Activated CD8-positive, alpha-beta T cell treated with anti-CD3 and anti-CD28 coated beads, Interleukin-2, amount 10 ng/mL, durations not matched to agents 7 days and 5 days (primary cell): ENCODE measurements at places on chromosomes 6 and 20.
A peak's percentile ranks its signal among the peaks of the same experiment; 100 is the strongest.

- DNase-seq = no peak
Measured at GRCh38 chr6:64012351-64013001, 376.9 kb downstream of the PHF3 start.

DNA sequence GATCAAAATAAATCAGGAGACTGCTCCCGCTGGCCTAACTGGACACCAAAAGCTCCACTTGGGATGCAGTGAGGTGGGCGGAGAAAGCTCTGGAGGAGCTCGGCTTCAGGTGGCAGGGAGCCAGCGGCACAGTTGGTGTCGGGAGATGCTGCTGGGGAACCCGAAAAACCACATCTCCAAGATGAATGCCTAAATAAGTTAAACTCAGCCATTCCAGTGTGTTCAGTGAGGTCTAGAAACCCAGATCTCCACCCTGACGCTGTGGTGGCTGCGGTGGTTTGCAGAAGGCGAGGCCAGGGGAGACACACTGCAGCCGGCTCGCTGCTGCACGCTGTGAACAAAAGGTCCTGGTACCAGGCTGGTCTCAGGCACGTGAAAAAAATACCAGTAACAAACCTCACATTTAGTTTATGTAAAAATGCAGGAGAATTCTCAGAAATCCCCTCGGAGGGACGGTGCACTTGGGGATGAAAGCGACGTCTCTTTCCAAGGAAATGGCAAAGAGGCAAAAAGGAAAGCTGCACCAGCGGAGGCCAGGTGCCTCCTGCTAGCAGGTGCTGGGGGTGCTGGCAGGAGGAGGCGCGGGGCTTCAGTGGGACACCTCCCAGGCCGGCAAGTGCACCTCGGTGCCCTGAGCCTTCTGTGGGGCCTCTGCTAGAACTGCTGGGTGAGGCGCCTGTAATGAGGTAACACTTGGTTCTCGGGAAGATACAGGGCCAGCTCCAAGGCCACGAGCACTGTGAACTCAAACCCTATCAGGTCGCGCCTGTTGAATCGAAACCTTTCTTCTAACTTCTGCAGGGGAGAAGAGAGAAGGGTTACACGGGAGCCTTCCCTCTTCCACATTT is 3.6 kb downstream of the RPS21 start:
- no peak for DNase-seq

- DNase-seq = no peak
Measured at GRCh38 chr20:227439-228105, 514 bp downstream of the DEFB129 start.

- DNase-seq = no peak
Measured at GRCh38 chr6:85544776-85545175, 48.9 kb downstream of the SNX14 start.

GRCh38 chr6:17224056-17224455 is 57.1 kb upstream of the RBM24 start:
- DNase-seq = no peak

GRCh38 chr6:167404385-167405049 is 79.6 kb downstream of the TTLL2 start:
- DNase-seq = no peak

DNA sequence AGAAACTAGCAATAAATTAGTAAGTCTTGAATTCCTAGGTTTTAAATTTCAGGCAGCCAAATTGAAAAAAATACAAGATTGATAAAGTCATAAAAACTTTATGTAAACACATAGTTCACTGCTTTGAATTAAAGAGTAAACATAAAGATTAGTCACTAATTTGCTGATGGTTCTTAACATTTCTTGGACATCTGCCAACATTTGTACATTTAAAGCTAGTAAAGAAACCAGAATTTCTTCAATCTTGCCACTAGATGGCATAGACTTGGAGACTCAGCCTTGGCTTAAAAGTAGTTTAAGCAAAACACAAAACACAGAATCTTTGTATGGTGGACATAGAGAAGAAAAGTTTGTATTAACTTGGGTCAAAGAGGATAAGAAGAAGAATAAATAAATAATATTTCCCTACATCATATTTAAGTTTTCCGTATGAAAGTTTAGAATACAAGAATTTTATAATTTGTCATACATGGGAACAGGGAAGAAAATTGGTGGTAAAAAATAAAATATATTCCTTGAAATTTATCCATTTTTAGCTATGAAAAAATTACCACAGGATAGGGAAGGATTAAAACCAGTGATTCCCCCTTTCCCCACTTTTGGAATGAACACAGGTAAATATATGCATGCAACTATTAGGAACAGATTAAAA is 41.7 kb upstream of the FAM135A start:
- no peak for DNase-seq

GRCh38 chr6:28567506-28567905 is 41.8 kb downstream of the GPX5 start:
- no peak for DNase-seq

DNA sequence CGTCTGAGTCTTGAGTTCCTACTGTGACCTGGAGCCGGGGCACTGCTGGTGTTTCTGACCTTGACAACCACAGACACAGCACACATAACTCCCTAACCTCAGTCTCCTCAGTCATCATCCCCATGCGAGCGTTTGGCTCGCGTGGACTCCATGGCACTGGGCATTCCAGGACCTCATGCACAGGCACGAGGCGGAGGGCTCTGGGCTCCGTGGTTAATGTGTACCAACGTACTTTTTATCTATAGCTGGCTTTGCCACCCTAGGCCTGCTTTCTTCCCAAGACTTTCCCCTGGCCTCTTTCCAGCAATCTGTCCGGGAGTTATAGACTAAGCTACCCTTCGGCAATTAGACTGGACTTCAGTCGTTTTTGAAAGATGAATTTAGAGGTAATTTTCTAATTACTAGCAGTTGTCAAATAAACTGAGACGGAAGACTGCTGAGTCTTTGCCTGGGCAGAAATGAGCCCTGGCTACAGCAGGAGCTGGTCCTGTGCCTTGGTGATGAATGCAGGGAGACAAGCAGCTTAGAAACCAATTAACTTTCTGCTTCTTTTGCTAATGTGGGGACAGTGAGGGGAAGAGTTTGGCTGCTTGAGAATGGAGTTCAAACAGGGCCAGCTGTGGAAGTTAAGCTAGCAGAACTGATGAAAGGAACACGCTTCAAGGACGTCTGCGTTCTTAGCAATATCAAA is 16.1 kb upstream of the CTCFL start:
- no peak for DNase-seq

- DNase-seq = no peak
Measured at GRCh38 chr6:73969971-73970970, 274.3 kb downstream of the CD109 start.

DNA sequence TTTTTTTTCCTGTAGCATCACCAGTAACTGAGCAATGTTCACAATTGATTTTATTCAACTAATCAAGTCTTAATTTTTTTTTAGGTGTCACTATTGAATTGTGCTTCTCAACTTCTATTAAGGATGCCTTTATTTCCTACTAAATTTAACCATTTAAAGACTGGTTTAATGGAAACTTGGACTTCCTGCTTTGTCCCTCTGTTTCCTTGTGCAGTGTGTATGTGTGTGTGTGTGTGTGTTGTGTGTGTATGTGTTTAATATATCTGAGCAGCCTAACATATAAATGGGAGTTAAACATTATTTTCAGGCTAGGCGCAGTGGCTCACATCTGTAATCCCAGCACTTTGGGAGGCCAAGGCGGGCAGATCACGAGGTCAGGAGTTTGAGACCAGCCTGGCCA is 1.8 kb downstream of the SERPINB6 start:
- no peak for DNase-seq

- no peak for DNase-seq
Measured at GRCh38 chr6:133055441-133055966, 185.7 kb upstream of the EYA4 start.

GRCh38 chr6:159572439-159573110 is 120.5 kb downstream of the SOD2 start:
- no peak for DNase-seq

DNA sequence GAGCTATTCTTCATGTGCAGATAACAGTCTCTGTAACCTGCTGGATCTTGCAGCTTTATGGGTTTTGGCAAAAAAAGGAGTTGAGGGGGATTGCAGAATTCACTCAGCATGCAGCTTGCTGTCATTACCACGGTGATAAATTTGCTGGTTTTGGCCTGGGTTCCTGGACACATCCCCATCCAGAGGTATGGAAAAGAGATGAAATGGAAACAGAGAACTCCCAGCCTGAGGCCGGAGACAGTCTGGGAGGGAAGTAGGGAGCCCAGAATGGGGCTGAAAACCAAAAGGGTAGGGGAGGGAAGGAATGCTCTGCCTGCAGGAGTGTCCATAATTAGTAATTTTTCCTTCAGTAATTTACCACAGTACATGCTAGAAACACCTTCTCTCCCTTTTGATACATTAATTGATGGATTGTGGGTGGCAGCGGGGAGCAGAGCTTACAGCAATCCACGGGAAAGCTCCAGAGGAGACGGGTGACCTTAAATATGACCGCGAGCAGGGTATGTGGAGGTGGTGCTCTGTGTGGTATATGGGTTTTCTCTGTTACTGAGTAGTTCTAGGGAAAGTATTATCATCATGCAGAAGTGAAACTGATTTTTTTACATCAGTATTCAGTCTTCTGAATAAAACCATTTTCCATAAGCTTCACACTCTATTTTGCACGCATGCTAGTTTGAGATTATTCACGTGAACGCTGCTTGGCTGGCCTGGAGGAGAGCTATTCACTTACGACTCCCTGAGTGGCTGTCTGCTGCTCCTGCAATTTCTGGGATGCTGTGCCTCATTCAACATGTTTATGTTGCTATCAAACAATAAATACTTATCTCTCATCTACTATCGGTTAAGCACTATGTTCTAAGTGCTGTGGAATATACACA is 66.3 kb upstream of the KCNK16 start:
- no peak for DNase-seq

- DNase-seq = no peak
Measured at GRCh38 chr20:61045876-61046585, 206.0 kb upstream of the CDH4 start.

- DNase-seq = no peak
Measured at GRCh38 chr6:45952168-45952529, 63.5 kb downstream of the CLIC5 start.

DNA sequence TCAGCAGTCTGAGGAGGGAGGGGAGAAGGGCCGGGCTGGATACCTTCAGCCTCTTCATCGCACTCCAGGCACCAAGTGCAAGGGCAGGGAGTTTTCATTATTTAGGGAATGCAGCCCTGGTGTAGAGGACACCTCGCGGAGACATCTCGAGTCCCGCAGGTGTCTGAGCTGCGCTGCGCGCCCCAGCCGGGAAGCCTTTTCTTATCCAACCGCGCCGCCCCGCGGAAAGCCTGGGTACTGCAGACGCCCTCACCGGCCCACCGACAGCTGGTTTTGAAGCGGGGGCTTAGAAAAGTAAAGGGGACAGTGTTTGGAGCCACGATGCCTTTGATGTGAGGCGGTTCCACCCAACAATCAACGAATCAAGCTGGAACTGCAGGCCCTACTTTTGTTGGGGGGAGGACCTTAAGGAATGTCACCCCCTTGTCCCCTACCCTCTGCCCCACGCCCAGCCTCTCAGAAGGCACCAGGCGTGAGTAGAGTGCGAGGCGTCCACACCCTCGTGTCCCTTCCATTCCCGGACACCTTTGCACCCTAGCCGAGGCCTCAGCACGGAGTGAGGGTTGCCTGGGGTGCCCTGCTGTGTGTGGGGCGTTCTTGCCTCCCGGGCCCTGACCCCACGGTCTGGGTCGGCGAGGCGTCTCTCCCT is 8.6 kb downstream of the NKX2-2 start:
- DNase-seq = peak; percentile 81

DNA sequence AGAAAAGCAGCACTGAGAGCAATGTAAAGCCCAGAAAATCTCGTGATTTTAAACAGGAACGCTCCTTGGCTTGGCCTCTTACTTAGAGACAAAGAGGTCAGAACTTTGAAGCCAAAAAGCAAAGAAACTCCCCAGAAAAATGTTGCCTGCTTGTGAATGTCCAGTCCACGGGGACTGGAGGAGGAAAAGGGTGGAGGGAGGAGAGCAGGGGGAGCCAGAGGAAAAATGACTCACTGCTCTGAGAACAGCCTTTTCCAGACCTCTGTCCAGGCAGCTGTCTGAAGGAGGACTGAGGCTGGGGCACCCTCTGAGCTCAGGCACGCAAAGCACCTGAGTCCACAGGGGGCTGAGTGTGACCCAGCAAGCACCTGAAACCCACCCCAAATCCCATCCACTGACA is 64.7 kb downstream of the TRAM2 start:
- DNase-seq = no peak

DNA sequence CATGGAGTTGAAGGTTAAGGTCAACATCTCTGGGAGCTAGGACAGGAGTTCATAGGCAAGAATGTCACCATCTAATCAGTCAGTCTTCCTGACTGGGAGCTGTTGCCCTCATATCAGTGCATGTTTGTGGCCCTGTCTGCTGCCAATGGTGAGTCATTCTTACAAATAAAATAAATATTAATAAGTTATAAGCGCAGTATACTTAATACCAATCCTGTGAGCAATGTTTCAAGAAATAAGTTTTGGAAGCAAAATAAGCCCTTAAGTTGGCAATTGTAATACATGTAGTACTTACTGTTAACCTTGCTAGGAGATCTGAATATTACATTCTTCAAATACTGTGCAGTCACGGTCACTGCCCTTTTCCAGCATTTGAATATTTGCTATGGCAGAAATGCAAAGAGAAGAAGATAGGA is 20.2 kb upstream of the MDGA1 start:
- no peak for DNase-seq

- peak; percentile 39 for DNase-seq
Measured at GRCh38 chr20:38961530-38962043, 557 bp upstream of the DHX35 start.

GRCh38 chr6:149681209-149681608 is 32.7 kb upstream of the KATNA1 start:
- DNase-seq = no peak

DNA sequence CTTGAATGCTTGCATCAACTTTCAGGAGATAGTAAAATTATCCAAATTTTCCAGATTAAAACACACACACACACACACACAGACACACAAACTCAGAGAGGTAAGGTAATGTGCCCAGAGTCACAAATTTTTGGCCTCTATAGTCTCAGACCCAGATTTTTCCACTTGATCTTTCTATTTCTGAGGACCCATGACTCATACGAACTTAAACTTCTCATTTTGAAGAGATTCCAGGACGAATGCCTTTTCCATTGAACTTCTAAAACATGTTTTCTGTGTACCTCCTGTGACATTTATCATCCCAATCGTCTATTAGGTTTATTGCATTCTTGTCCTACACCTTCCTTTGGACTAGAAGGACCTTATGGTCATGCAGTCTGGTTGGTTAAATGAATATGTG is 172.9 kb upstream of the COL21A1 start:
- no peak for DNase-seq

DNA sequence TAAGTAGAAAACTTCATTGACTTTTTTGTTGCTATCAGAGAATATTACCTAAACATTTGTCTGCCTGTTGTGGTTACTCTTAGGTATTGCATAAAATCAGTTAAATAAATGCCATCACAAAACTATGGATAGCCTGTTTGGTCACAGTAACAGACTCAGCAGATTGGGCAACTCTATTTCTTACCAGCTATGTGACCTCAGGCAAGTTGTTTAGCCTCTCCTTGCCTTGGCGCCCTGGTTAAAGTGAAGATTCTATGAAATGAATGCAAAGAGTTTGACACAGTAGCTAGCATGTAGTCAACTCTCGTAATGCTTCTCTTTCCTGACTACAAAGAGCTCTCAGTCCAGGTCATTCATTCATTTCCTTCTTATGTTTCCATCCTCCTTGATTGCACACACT is 82.5 kb upstream of the ID4 start:
- DNase-seq = no peak
